ENCODE measurements at places on chromosomes 1 and 21.

- DNase-seq: no peak
Observed at GRCh38 chr1:156119503-156120209, 5.1 kb downstream of the LMNA start.

- no peak for DNase-seq
Observed at GRCh38 chr1:53313556-53313955, 14.3 kb downstream of the LRP8 start.

- DNase-seq: no peak
Observed at GRCh38 chr1:41617336-41617735, 132.9 kb upstream of the EDN2 start.

DNA sequence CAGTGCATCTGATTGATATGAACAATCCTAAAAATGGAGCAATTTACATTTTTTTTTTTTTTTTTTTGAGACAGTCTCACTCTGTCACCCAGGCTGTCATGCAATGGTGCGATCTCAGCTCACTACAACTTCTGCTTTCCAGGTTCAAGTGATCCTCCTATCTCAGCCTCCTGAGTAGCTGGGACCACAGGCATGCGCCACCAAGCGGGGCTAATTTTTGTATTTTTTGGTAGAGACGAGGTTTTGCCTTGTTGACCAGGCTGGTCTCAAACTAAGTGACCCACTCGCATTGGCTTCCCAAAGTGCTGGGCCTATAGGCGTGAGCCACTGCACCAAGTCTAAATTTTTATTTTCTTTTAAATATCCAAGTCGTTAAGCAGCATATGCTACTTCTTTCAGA lies 109.0 kb downstream of the FAF1 start:
- no peak for DNase-seq

Data from stimulated activated CD4-positive, alpha-beta T cell treated with anti-CD3 and anti-CD28 coated beads, Interleukin-1b, Interleukin-23, amount 100 ng/mL, for 1 hour (primary cell).